Mesothelial cell of epicardium (in vitro differentiated cells): ENCODE measurements at places on chromosomes 4 and X. TPM values are rescaled to one million over a fixed set of nuclear protein-coding genes. Genes with fewer than 3 reads are reported as not detected.

The AMOT gene
- total RNA-seq = 343 to 361 TPM (median 359 TPM) in 3 replicates

The KCTD8 gene
- total RNA-seq = 5.6 to 7.1 TPM (median 6.6 TPM) in 3 replicates

The CXCR3 gene
- total RNA-seq = not detected in 3 replicates

The TNMD gene
- 0.29 to 0.38 TPM in 2 of 3 replicates, not detected in the other for total RNA-seq

The IGFBP7 gene
- 98.5 to 114 TPM (median 107 TPM) in 3 replicates for total RNA-seq

The BEND2 gene
- total RNA-seq = not detected in 3 replicates

The CFP gene
- 0.97 to 1.2 TPM (median 0.99 TPM) in 3 replicates for total RNA-seq

The KDR gene
- 44.1 to 52.1 TPM (median 48.5 TPM) in 3 replicates for total RNA-seq

The TGIF2LX gene
- not detected in 3 replicates for total RNA-seq

The GC gene
- not detected in 3 replicates for total RNA-seq

The TMEM271 gene
- total RNA-seq = 0.11 TPM in 1 of 3 replicates, not detected in the others

The CISD2 gene
- 21.3 to 22.2 TPM (median 21.4 TPM) in 3 replicates for total RNA-seq

The BTK gene
- total RNA-seq = 0.07 to 0.42 TPM (median 0.20 TPM) in 3 replicates

The FAM156A gene
- 30.1 to 38.0 TPM (median 34.3 TPM) in 3 replicates for total RNA-seq

The FRYL gene
- total RNA-seq = 55.5 to 57.0 TPM (median 56.8 TPM) in 3 replicates

The FANCB gene
- total RNA-seq = 6.0 to 7.6 TPM (median 6.2 TPM) in 3 replicates

The FREM3 gene
- total RNA-seq = not detected in 3 replicates

The CCDC160 gene
- 0.29 to 0.63 TPM (median 0.42 TPM) in 3 replicates for total RNA-seq

The UGT2B17 gene
- not detected in 3 replicates for total RNA-seq

The L1CAM gene
- 1.4 to 2.1 TPM (median 2.1 TPM) in 3 replicates for total RNA-seq

The SHROOM3 gene
- total RNA-seq = 57.1 to 62.7 TPM (median 58.4 TPM) in 3 replicates

The FGFBP2 gene
- not detected in 3 replicates for total RNA-seq

The CT45A3 gene
- total RNA-seq = not detected in 3 replicates

The TLR8 gene
- total RNA-seq = not detected in 3 replicates

The KIAA1210 gene
- total RNA-seq = 0.50 to 0.82 TPM (median 0.56 TPM) in 3 replicates

The SCML2 gene
- 8.2 to 8.9 TPM (median 8.2 TPM) in 3 replicates for total RNA-seq

The RAI2 gene
- 1.8 to 2.2 TPM (median 2.2 TPM) in 3 replicates for total RNA-seq
